ENCODE measurements at places on chromosomes 12 and 14.

DNA sequence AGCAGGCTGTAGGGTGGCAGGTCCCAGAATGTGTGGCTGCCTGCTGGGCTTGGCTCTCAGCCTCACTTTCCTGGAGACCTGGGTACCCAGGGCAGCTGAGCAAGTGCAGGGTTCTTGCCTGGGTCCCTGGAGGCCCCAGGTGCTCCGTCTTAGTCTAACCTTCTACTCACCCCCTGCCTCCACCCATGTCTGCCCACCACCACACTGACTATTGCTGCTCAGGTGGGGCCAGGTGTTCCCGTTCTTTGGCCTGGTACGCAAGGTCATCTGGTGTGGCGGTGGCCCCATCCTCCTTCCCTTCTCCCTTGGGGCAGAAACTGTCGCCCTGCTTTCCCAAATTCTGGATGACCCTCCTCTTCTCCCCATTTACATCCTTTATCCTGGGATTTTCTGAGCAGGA lies 319.9 kb downstream of the TMEM121 start:
- DNase-seq: no peak

DNA sequence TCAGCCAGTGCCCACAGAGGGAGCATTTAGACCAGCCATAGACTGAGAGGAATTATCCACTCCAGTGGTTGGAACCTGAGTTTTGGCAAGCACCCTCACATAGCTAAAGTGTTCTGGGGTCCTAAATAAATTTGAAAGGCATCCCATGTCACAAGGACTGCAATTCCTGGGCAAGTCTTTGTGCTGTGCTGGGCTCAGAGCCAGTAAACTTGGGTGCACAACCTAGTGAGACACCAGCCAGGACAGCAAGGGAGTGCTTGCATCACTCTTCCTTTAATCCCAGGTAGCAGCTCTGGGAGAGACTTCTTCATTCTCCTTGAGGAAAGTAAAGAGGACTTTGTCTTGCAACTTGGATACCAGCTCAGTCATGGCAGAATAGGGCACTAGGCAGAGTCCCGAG lies 142.0 kb upstream of the FSCB start:
- DNase-seq: no peak

DNA sequence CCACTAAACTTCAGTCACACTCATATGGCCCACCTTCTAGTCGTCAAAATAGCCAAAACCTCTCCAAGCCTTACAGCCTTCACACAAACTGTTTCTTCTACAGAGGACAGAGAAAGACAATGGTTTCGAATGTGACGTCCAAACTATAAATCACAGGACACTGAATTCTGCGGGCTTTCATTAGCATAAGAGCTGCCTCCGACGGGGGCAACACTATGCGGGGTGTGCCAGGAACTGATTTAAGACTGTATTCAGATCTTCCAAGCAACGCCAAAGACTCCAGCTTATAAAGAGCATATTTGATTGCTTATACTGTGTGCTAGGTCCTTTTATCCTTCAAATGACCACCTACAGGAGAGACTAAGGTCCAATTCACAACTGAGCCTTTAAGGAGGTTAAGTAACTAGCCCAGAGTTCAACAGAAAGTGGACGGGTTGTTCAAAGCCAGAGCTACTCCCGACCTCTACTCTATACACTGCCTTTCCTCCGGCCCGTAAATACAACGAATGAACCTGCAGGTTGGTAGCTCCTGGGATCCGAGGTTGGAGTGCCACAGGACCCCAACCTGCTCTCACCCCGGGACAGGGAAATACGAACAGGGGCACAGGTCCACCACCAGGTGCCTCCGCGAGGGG lies 575 bp downstream of the L2HGDH start:
- DNase-seq: no peak

DNA sequence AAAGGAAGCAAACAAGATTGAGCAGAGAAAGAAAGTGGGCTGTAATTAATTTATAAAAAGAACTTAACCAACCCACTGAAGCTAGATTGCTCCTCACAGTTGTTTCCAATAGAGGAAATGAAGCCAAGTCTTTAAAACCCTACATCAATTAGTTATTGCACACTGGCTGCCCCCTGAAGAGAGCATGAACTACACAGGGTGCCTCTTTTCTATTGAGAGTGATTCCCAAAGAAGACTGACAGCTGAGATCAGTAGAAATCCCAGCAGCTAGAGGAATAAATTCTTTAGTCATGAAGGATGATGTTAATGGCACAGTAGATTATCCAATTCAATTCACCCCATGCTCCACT lies 8.6 kb upstream of the USP15 start:
- DNase-seq: no peak

GRCh38 chr12:43277651-43278540 lies 274.1 kb downstream of the ADAMTS20 start:
- no peak for DNase-seq

DNA sequence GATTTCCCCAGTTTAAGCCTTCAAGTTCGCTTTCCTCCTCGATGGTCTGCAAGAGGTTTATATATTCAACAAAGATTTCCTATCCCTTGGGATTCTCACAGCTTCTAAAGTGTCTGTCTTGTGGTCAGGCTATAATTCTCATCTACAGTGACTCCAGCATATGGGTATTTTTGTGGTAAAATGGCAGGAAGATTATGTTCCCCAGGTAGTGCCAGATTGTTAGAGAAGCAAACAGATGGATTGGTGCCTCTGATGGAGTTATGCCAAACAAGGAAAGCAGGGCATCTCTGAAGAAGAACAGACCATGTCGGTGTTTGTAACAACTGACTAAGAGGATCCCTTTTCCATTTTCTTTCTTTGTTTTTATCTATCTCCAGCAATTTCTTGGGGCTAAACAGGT lies 5.5 kb upstream of the CCDC175 start:
- DNase-seq: no peak

- no peak for DNase-seq
These were observed 39.7 kb downstream of the TTC8 start for GRCh38 chr14:88864198-88864597.

DNA sequence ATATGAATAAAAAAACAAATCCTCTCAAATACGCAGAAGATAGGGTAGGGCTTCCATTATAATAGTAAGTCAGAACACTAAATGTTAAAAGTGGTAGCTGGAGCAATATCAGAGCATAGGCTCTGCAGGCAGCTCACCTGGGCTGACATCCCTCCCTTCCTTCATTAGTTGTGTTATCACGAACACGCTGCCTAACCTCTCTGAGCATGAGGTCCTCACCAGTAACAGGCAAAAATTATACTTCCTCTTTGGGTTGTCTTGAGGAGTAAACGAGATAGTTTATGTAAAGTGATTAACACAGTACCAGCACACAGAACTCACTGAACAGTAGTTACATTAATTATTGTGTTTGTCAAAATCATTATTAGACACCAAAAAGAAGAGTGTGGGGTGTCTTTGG lies 154.3 kb downstream of the STXBP6 start:
- DNase-seq: no peak

DNA sequence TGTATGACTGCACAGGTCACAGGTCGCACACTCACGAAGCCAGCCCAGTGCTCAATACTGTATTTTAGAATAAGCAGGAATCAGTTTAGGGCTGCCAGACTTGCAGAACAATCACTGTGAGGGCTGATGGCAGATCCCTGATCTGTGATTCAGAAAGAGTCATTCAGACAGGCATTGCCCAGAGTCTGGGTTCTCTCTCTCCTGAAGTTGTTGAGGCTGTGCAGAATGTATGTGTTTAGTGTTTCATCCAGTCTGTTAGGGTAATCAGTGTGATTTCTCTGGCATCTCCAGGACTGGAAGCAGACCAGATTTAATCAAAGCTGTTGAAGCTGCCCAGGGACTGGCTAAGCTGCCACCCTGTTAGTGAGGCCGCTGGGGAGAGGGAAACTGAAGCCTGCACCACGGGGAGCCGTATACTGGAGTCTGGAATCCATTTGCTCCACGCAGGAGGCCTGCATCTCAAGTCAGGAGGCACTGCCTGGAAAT lies 69.3 kb downstream of the ETV6 start:
- no peak for DNase-seq

- DNase-seq: no peak
These were observed 266.6 kb upstream of the PWP1 start for GRCh38 chr12:107418981-107419380.

DNA sequence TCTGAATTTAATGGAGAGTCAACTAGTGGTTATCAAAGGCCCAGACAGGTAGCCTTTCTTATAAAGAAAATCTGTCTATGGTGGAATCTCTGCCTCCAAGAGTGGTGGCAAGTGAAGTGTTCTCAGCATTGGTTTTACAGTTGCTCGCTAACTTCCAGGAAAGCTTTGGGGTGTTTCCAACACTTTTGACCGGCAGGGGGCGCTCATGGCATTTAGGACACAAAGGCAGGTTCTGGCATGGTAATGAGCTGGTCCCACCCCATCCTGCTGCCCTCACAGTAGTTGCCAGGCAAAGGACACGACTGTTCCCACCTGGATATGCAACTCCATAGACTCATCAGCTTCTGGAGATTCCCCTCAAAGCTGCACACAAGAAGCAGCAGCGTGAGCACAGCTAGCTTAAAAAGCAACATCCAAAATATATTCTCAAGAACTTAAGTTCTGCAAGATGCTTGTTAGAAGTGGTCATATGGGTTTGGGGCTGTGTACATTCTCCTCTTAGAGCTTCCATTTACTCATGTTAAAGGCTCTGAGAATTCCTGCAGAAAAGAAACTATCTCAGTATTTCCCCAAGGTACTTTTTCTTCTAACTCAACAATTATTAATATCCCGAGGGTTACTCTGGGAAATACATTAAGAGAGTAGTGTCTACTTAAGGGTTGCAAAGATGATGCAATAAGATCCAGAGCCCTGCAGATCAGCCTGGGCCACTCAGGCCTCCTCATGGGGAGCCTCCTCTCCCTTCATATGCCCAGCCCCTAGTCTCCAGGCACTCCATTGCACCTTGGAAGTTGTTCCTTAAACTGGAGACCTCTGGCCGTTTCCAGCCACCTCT lies 14.8 kb downstream of the PROX2 start:
- peak; percentile 97 for DNase-seq

GRCh38 chr14:50560931-50561285 lies 963 bp downstream of the ATL1 start:
- DNase-seq: peak; percentile 55

DNA sequence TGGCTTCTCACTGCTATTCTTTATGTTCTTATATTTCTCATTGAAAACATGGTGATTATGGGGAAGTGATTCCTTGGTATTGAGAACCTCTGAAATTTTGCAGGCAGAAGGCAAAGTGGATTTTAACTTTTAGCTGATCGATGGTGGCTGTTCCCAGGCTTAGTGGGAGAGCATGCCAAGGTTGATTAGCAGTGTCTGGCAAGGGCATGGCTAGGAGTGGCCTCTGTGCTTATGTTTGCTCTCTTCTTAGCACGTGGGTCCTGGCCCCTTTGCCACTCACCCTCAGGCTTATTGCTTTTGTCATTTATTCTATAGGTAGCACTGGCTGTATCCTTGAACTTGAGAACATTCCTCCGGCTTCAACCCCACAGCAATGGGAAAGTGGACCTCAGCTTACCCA lies 2.1 kb downstream of the MVK start:
- no peak for DNase-seq

DNA sequence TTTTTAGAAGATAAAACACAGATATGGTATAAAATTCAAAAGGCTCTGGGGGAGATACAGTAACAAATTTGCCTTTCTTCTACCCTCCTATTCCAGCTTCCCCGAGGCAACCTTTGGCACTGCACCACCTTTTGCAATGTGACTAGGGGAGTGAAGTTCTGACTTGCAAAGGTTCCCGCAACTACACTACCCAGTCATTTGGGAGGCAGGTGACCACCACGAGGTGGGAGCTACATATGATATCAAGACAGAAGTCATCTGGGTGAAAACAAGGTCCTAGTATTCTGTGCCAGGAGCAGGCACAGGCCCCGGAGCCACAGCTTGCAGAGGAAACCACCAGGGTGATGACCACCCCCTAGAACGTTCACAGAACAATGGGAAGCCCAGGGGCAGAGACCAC lies 141.5 kb downstream of the TTC7B start:
- no peak for DNase-seq

DNA sequence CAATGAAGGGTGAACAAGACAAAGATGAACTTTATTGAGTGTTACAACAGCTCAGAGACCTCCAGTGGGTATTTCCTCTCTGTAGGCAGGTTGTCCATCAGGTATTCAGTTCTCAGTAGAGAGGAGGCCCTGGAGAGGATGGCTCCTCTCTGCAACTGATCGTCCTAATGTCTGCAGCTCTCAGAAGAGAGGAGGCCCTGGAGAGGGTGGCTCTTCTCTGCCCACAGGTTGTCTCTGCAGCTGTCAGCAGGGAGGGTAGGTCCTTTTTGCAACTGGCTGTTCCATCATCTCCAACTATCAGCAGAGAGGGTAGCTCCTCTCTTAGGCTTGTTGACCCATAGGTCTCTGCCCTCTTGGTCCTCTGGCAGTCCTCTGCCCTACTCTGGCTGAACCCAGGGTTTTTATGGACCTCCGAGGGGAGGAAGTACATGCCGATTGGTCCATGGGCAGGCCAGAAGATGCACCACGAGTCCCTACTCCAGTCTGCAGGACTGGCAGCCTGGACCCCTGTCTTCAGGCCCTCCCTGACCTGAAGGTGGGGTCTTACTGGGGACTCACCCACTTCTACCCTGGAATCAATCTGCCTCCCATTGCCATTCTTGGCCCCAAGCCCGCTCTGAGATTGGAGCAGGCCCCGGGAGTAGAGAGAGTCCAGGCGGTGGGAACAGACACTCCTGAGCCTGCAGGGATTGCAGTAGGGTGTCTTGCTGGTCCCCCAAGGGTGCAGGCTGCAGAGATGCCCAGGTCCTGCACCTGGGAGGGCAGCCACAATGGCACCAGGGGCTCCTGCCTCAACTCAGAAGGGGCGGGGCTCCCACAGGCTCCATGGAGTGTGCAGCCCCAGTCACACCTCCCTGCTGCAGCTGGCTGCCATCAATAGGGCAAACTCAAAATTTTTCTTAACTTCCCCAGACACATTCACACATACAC lies 2.3 kb downstream of the TMEM116 start:
- DNase-seq: no peak

- DNase-seq: peak; percentile 56
These were observed 3.4 kb downstream of the PTHLH start for GRCh38 chr12:27968972-27969623.

GRCh38 chr12:78040111-78040510 lies 209.4 kb downstream of the NAV3 start:
- no peak for DNase-seq

GRCh38 chr12:124862768-124863415 lies 772 bp downstream of the SCARB1 start:
- peak; percentile 43 for DNase-seq

- DNase-seq: no peak
These were observed 4.9 kb upstream of the KRT5 start for GRCh38 chr12:52524898-52525591.

- peak; percentile 24 for DNase-seq
These were observed 1264.0 kb downstream of the TMEM121 start for GRCh38 chr14:106790189-106791036.

GRCh38 chr14:54394596-54394995 lies 2.2 kb upstream of the CDKN3 start:
- no peak for DNase-seq

- peak; percentile 73 for DNase-seq
These were observed 24.3 kb downstream of the MOAP1 start for GRCh38 chr14:93160353-93160801.

GRCh38 chr12:104694161-104694560 lies 237.4 kb downstream of the CHST11 start:
- DNase-seq: no peak

GRCh38 chr12:127147724-127148123 lies 1119.2 kb upstream of the TMEM132C start:
- DNase-seq: peak; percentile 53

GRCh38 chr12:40622246-40622838 lies 69.9 kb upstream of the CNTN1 start:
- DNase-seq: peak; percentile 80

GRCh38 chr14:84254290-84254689 lies 1275.7 kb upstream of the FLRT2 start:
- peak; percentile 34 for DNase-seq

- peak; percentile 86 for DNase-seq
These were observed 33.8 kb upstream of the FGD4 start for GRCh38 chr12:32365473-32366064.
